Esophagus squamous epithelium (tissue), 5 donors: ENCODE measurements at places on chromosomes 1 and 21.

- no peak for DNase-seq
Measured at GRCh38 chr1:192939440-192939839, 119.7 kb downstream of the UCHL5 start.

GRCh38 chr1:218887141-218887925 is 286.3 kb upstream of the LYPLAL1 start:
- no peak for DNase-seq

GRCh38 chr1:9809100-9809510 is 14.7 kb downstream of the CLSTN1 start:
- DNase-seq, result no peak

DNA sequence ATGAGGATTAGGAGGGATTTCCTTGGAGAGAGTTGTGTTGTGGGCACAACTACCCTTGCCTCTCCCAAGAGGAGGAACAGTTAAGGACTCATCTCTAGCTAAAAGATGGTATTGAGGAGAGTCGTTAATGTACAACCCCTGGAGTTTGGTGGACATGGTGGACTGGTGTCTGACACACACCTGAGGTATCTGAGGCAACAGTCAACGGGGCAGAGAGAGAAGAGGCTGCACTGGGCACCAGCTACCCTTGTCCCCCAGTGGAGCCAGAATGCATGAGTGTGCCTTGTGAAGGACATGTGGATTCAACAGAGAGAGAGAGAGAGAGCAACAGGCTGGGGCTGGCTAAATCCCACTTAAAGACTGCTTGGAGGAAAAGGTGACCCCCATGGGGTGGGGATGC is 13.0 kb downstream of the RAB7B start:
- no peak for DNase-seq

GRCh38 chr1:105608713-105609112 is 1447.8 kb upstream of the PRMT6 start:
- no peak for DNase-seq

GRCh38 chr1:8600336-8600735 is 217.1 kb downstream of the RERE start:
- DNase-seq, result no peak

DNA sequence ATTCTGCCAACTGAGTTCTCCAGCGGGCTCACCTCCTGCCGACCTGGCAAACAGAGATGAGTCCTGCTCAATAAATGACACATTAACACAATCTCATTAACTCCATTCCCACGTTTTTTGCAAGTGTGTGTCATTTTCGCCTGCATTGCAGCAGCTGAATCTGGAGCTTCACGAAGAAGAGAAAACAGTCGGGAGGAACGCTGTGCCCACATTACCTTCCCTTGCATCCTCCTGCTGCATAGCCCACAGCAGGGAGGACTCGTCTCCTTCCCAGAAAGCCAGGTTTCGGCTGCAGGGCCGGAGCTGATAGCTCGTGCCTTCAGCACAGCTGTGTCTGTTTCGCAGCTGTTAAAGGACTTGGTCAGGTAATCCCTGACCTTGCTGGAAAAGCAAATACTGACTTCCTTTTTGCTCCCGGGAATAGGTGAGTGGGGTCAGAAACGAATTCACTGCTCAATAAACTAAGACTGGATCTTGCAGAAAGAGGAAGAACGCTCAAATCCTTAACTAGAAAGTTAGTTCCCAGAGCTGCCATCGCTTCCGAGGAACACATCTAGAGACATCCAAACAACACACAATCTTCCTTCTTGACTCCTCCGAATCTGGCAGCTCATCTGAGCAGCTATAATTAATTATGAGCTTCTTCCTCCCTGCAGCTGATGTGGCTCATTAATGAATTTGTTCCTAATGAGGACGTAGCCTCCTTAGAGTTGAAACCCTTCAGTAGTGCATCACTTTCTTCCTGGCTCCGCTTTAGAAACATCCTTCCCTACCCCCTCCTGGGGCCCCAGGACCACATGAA is 33.0 kb downstream of the KANK4 start:
- no peak for DNase-seq

DNA sequence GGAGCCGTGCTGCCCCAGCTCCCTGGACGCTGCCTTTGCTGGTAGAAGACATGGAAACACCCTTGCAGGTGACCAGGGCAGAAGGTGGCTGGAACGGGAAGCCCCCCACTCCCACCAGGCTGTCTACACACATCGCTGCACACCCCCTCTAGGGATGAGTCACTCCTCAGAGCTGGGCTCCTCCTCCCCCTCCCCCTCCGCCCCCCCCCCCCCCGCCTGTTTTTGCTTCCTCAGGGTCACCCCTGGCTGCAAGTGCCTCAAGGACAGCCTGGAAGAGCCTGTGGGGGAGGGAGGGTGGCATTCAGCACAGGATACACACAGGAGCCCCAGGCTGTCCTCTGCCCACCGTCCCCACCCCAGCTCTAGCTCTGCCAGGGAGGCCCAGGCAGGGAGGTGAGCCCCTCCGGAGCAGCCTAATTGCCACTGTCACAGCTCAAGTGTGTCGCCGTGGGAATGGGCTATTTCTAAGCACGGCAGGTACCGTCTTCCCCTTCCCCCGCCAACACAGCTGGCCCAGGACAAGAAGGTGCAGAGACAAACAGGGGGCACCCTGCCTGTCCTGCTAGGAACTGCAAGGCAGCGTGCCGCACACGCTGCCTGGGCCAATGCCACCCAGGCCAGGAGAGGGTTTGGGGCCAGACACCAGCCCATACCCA is 2.5 kb downstream of the FNDC10 start:
- no peak for DNase-seq

DNA sequence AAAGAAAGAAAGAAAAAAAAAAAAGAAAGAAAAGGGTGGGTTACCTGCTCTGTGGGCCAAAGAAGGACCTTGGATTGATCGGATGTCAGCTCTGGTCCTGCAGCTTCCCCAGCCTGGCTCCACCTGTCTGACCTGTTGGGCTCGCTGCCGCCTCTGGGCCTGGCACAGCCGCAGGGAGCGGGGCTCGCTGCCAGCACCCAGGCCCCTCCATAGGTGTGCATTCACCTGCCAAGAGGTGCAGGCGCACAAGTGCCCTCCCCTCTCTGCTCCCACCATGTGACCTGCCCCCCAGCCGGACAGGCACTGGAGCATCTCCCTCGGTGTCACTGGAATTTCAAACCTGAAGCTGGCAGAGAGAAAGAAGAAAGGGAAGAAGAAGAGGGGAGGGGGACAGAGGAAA is 33.1 kb upstream of the GPR157 start:
- DNase-seq, result no peak

- DNase-seq, result no peak
Measured at GRCh38 chr1:65572701-65573421, 152.4 kb downstream of the LEPR start.

- no peak for DNase-seq
Measured at GRCh38 chr1:88441022-88441421, 243.1 kb upstream of the PKN2 start.

GRCh38 chr1:154896771-154897286 is 26.7 kb upstream of the KCNN3 start:
- no peak for DNase-seq
